ENCODE measurements at places on chromosomes 12 and 14. TPM values are rescaled to one million over a fixed set of nuclear protein-coding genes. Genes with fewer than 3 reads are reported as not detected.

Gene NGB
- not detected for total RNA-seq

Gene TRAF3
- 31.6 TPM for total RNA-seq

Gene FGD4
- total RNA-seq, result 3.1 TPM

Gene INHBC
- total RNA-seq, result not detected

Gene MEG3
- total RNA-seq, result 81.9 TPM

Gene FAM161B
- 4.0 TPM for total RNA-seq

Gene SSPN
- 19.0 TPM for total RNA-seq

Gene PRH2
- total RNA-seq, result 0.50 TPM

Gene SIX1
- 0.12 TPM for total RNA-seq

Data from uterine smooth muscle cell (primary cell).